Stimulated activated CD4-positive, alpha-beta T cell treated with anti-CD3 and anti-CD28 coated beads, Interleukin-15, amount 100 ng/mL, for 1 hour (primary cell): ENCODE measurements at places on chromosomes 13 and 19.

DNA sequence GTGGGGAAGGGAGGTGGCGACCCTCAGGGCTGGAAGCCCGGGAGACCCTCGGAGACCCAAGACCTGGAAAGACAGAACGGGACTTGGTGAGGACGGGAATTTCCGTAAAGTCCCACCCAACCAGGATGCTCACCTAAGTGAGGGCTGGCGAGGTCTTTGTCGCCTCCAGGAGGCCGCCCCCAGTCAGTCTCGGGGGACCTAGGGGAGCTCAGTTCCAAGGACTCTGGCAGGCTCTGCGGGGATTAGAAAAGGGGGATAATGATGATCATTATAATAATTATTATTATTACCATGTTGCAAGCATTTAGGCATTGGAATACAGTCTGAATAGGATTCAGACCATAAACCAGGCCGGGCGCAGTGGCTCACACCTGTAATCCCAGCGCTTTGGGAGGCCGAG, 9.1 kb upstream of the HSD17B14 start:
- DNase-seq, result no peak

DNA sequence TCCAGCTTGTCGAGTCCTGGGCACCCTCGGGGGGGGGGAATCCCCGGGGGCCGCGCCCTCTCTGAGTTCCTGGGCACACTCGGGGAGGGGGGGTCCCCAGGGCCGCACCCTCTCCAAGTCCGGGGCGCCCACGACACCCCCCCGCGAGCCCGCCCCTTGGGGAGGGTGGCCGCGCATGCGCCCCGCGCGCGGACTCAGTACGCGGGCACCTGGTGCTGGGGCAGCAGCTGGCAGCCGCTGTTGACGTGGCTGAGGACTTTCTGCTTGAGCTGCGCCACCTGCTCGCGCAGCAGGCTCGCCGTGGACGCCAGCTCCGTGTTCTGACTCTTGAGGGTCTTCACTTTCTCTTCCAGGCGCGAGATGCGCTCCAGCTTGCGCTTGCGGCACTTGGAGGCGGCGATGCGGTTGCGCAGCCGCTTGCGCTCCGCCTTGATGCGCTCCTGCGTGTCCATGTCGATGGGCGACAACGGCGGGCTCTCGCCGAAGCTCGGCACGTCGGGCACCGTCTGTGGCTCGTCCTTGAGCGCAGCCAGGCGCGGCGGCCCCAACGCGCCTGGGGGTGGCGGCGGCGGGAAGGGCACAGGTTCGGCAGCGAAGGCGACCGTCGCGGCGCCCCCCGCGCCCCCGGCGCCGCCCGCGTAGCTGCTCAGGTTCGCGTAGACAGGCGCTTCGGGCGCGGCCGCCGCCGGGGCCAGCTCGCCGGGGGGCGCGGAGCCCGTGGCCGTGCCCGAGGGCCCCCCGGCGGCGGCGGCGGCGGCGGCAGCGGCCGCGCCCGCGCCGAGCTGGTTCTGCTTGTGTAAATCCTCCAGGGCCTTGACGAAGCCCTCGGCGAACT, 958 bp downstream of the JUND start:
- DNase-seq, result peak; percentile 66

DNA sequence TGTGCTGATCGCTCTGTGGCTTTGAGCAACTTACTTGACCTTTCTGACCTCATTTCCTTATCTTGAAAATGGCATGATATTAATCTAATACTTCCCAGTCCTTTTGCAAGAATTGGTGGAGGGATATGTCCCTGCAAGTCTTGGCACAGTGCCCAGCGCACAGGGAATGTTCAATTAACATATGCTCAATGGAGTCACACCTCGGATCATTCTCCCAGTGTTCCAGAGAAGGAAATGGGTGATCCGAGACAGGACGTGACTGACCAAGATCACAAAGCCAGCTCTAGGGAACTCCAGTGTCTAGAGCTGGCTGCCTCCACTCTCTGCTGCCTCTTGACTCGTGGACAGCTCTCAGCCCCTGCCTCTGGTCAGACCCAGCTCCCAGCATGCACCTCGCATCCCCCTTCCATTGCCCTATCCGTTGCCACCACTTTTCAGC, 3.6 kb downstream of the CDC42EP5 start:
- no peak for DNase-seq

DNA sequence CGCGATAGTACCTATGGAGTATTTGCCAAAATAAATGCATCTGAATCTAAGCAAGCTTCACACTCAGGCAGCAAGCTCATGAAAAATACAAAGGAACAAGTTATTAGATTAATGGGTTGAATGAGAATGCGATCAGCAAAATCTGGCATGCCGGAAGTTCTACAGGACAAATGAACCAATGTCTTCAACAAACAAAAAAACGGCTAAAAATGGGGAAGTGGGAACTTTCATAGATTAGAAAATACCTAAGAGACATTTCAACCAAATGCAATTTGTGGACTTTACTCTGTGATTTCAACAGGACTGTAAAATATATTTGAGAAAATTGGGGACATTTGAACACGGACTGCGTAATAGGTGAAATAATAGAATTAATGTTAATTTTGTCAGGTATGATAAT, 22.4 kb upstream of the RNASEH2B start:
- no peak for DNase-seq

GRCh38 chr13:41182231-41182630, 12.1 kb downstream of the KBTBD7 start:
- DNase-seq, result no peak

DNA sequence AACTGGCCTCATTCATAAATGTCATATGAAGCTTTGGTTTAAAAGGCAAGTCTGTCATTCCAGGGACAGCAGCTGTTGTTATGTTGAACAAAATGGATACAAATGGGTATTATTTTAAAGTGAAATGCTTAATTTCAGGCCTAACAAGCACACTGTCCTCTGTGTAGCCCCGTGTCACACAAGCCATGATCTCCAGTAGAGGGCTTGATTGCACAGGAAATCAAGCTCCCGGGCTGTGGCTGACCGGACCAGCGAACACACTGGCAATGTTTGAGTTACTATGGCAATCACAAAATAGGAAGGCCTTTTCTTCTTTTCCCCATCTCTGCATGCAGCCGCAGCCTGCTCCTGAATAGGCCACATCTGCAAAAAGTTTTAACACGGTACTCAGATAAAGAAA, 64.0 kb upstream of the GSX1 start:
- DNase-seq, result no peak

- DNase-seq, result no peak
Observed at GRCh38 chr13:32010136-32010535, 21.4 kb upstream of the FRY start.

GRCh38 chr13:95221971-95222732, 79.1 kb downstream of the ABCC4 start:
- DNase-seq, result no peak

DNA sequence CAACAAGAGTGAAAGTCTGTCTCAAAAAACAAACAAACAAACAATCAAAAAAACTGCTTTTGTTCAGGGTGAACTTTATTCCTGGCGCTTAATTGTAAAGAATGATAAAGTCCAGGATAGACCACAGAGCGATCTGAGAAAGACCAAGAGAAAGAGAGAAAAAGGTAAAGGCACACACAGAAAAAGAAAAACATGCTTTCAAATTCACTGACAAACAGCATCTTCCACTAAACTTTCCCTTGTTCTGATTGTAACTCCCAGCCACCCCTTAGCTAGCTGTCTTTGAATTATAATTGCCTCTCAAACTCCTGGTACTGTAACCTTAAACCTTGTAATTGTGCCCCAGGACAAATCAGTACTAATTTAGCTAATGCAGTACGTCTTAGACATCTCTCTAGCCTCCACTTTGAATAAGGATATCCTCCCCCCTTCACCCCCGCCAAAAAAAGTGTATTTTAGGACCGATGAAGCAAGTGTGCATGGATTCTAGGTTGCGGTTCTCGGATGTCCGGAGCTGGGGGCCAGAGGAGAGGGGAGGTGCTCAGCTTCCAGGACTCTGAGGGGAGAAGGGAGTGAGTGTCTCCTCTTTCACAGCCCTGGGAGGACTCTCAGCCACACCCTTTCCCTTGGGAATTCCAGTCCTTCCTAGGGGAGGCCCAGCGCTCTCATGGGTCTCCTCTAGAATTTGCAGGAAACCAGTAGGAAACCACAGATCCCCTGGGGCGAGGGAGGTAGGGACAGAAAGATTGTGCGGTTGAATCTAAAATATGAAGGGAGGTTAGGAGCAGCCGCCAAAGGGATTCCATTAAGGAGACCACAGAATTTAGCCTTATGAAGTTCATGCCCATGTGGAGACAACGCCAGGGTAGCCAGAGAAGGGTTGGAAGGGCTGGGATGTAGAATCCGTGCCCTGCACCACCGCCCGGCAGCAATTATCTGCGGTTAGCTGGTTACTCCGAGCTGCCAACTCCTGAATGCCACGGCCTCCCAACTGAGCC, 19.7 kb downstream of the ZNF536 start:
- DNase-seq, result no peak

DNA sequence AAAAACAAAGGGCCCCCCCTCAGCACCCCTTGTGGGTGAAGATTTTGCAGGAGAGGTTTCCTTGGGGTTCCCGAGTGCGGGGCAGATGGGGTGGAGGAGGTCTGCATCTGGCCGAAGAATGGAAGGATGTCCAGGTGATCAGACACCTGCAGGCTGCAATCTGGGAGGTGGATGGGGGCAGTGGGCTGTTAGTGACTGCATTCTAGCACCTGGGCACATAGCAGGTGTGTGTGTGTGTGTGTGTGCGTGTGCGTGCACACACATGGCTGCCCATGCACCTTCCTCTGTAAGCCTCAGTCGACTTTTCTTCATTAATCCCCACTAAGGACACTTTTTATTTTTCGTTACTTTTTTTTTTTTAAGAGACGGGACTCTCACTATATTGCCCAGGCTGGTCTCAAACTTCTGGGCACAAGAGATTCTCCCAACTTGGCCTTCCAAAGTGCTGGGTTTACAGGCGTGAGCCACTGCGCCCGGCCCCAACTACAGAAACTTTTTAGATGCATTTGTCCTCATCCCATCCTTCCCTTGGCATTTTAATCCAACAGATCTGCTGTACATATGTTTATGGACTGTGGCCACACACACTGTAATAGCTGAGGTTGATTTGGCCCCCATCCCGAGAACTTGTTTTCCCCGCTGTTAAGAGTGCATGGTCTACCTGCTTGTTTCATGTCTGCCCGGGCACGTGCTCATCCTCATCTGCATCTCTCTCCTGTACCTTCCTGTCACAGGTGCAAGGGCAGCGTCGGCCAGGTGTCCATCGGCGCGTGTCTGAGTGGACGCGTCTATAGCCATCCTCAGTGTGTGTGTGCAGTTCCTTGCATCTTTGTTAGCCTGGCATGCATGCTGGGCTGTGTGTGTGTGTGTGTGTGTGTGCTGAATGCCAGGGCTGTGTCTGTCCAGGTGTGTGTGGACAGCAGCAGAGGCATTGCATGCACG, 731 bp downstream of the MAG start:
- no peak for DNase-seq

DNA sequence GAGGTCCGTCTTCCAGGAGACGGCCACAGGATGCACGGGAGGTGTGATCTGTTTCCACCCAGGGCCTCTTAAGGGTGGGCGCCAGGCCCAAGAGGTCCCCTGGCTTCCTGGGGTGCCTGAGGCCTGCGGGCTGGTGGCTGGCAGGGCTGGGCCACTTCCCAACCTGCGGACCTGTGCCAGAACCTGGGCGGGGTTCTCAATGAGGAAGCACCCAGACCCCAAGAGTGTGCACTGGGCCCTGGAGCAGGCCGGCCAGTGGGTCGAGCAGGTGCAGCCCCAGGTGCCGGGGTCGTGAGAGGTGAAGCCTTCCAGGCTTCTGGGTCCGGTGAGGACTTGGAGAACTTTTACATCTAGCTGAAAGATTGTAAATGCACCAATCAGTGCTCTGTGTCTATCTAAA, 6.7 kb upstream of the MICU2 start:
- no peak for DNase-seq

DNA sequence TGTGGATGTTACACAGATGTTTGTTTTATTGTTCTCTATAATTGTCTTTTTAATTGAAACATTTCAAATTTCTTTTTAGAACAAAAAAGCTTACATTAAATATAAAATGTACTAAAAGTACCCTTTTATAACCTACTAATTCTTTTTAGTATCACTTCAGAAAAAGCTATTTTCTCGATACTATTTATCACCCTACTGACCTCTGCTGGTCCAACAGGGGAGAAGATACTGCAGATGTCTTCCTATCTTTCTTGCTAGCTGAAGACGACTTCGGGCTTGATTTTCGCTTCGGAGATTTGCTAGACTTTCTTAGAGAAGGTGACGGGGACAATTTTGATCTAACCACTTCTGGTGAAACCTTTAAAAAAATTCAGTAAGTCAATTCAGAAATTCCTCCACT, 42.4 kb downstream of the ZC3H13 start:
- no peak for DNase-seq

DNA sequence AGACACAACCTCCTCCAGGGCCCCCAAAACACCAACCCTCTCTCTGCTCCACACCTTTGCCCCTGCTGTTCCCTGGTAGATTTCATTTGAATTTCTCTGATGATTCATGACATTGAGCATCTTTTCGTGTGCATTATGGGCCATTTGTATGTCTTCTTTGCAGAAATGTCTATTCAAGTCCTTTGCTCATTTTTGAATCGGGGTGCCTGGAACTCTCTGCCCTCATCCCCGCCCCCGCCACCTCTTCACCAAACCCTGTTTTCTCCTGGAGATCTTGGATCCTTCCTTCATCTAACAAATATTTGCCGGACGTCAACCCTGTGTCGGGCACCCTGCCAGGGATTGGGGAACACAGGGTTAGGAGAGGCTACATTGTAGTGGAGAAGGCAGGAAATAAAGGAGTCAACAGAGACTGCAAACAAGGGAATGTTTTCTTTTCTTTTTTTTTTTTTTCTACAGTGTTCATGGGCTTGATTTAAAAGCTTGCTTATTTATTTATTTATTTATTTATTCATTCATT, 25.5 kb upstream of the SLC1A5 start:
- DNase-seq, result no peak

- no peak for DNase-seq
Observed at GRCh38 chr19:3504735-3505134, 1.4 kb upstream of the FZR1 start.

- no peak for DNase-seq
Observed at GRCh38 chr19:7907122-7907521, 3.4 kb downstream of the MAP2K7 start.

DNA sequence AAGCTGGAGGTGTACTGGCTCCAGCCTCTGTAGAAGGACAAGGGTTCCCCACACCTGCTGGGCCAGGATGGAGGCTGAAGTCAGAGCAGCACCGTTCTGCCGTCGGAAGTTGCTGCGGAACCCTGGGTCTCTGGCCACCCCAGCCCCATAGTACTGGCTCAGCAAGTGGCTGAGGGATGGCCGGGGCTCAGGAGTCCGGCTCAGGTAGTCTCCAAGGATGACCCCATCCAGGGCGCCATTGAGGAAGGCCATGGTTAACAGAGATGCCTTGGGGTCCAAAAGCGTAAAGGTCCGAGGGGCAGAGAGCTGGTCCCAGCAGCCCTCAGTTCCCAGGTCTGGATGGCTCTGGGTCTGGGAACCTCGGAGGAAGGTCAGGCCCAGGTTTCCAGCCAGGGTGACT, 3.7 kb downstream of the PGLYRP2 start:
- no peak for DNase-seq

DNA sequence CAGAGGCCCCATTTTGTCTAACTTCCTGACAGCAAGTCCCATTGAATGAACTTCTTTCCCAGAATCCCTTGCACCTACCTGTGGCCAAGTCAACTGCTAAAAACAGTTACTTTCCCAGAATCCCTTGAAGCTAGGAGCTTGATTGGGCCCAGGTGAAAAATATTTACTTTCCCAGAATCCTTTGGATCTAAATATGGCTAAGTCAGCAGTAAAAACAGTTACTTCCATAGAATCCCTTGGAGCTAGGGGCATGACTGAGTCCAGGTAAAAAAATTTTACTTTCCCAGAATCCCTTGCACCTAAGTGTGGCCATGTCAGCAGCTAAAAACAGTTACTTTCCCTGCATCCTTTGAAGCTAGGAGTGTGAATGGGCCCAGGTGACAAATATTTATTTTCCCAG, 13.2 kb upstream of the MEIS3 start:
- no peak for DNase-seq
